Stimulated activated CD8-positive, alpha-beta memory T cell treated with anti-CD3 and anti-CD28 coated beads, Interleukin-4, amount 100 ng/mL, for 4 hours (primary cell): ENCODE measurements at places on chromosomes 4 and X.
A peak's percentile ranks its signal among the peaks of the same experiment; 100 is the strongest.

DNA sequence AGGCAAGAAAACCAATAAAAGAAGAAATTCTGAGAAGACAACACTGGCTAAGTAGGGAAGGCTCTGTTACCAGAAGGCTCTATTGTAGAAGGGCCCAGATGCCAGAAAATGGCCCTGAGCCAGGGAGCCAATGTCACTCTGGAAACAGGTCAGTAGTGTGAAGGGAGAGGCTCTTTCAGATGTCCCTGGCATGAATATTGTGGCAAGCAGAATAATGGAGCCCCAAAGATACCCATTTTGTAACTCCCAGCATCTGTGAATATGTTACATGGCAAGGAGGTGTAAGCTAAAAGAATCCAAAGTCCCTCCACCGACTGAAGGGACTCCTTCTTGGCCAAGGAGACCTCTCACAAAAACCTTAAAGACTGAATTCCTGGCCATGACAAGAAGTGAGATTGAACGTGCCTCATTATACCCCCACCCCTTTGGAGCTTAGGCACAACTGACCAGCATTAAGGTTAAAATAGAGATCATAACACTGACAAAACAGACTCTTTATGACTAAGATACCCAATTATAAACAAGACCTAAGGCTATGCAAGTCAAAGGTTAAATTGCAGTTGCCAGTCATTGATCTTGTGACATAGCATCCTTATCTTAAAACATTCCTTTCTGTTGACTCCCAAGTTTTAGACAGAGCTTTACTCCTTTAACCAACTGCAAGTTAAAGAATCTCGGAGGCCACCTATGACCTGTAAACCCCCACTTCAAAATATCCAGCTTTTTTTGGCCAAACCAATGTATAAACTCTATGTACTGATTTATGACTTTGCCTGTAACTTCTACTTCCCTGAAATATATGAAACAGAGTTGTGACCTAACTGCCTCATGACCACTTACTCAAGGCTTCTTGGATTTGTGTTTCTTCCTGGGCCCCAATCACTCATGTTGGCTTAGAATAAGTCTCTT, 42.2 kb upstream of the SMIM10 start:
- no peak for DNase-seq

DNA sequence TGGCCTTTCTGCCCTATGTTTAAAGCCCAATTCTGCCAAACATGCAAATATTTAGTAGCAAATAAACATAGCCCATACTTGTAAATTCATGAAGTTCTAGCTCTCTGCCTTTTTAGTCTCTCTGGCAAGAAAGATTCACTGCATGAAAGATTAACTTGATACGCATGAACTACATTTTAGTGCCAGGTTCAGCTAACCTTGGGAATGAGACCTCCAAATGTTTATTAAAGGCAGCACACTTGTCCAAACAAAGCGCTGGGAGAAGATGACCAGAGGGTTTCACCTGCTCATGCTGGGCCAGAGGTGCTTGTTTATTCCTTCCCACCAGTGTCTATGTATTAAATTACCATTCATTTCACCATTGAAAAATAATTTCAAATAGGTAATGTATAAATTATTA, 44.5 kb upstream of the IL1RAPL1 start:
- no peak for DNase-seq

GRCh38 chr4:118836301-118837120, 585 bp upstream of the SEC24D start:
- DNase-seq, result peak; percentile 17

- DNase-seq, result no peak
These were observed 194.4 kb downstream of the SLIT2 start for GRCh38 chr4:20445933-20446723.

- DNase-seq, result no peak
These were observed 94.7 kb upstream of the CBLL2 start for GRCh38 chrX:22177950-22178515.

DNA sequence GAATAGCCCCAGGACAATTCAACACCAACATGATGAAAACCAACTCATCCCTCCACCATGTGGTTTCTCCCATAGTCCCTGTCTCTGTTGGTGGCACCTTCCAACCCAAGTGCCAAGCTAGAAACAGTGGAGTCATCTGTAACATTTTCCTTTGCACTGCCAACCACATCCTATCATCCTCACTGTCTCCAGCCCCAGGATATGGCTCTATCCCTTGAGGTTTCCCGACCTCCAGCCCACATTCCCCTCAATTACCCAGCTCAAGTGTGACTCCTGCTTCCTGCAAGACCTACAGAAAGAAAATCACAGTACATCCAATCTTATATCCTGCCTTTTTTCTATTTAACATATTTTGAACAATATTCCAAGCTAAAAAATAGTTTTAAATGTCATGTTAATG, 24.2 kb downstream of the PNMA6F start:
- DNase-seq, result no peak

DNA sequence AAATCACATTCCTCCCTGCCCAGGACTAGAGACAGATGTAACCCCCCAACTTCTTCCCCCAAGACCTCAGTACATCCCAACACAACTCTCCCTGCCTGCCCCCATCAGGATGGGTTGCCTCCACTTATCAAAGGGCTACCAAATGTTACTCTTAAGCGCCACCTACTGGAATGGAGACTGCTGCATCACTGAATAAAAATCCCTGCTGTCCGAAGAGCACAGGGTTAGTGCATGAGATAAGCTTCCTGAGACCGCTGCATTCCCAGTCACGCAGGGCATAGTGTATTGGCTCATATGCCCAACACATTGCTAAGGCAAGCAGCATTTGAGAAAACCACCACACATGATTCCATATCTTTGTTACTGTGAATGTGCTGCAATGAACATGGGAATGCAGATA, 544.5 kb downstream of the PPP4R3C start:
- no peak for DNase-seq

- DNase-seq, result no peak
These were observed 3.2 kb upstream of the NEK1 start for GRCh38 chr4:169615467-169616106.

DNA sequence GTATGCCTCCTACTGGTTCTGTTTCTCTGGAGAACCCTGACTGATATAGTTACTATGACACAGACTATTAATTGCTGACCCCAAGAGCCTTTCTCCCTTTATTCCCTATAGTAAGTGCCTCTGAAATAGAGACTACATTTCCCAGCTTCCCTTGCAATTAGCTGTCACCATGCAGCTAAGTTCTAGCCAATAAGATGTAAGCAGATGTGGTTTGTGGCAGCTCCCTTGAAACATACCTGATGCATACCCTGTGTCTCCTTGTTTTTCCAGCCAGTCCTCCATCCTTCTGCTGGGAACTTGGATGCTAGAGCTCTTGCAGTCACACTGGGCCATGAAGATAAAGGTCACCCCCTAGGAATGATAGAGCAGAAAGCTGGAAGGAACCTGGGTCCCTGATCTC, 9.7 kb upstream of the TMEM165 start:
- DNase-seq, result no peak

DNA sequence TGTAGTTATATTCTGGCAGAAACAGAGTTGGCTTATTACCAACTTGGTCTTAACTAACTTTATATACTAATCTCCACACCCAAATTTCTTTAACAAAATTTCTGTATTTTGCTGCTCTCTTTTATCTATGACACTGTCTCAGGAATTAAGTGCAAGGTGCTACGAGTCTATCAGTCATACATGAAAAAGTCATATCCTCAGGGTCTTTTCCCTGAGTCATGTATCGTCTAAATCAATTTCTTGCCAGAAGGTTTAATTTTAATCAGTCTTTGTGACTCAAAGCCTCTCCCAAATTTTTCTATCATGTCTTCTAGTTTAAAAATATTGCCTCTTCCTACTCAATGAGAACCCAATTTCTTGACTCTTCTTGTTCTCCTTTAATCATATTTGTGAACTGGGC, 1803.6 kb upstream of the PCDH7 start:
- DNase-seq, result no peak

DNA sequence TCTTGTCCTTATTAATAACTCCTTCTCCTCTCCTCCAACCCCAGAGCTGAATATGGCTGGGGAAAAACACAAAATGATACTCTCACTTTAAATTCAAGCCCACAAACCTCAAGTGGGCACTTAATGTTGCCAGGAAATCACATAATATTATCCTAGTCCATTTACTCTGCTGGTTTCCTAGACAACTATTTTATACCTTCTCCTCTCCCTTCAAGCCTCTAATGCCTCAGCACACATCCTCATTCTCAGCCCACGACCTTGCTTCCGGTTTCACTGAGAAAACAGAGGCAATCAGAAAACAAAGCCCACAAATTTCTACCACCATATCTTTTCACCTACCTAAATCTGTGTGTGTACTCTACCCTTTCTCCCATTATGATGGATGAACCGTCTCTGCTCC, 12.1 kb upstream of the CLCN5 start:
- DNase-seq, result no peak

DNA sequence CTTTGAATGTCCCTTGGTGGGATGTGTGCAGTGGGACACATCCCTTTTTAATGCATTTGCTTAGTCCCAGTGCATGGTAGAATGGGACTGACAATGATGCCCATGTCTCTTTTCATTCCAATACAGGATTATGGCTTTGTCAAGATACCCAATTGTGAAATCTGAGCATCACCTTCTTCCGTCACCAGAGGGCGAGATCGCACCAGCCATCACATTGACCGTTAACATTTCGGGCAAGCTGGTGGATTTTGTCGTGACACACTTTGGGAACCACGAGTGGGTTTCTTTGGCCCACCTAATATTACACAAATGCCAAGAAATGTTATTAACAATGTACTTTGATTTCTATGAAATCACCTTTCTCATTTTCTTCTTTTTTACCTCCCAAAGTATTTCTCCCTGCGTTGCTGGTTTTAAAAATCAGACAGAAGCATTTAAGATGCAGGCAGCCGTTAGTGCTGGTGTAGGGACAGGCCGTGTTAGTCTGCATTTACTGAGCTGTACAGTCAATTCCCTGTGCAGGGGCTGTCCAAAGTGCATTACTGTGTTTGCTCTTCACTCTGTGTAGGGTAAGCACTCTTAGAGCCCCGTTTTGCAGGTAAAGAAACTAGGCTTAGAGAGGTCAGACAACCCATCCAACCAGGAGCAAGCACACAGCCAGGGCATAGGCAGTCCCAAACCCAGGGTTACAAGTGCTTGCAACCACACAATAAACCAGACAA, 46.5 kb downstream of the CWH43 start:
- no peak for DNase-seq
